Activated naive CD4-positive, alpha-beta T cell (primary cell): ENCODE measurements at places on chromosomes 5 and 9.

DNA sequence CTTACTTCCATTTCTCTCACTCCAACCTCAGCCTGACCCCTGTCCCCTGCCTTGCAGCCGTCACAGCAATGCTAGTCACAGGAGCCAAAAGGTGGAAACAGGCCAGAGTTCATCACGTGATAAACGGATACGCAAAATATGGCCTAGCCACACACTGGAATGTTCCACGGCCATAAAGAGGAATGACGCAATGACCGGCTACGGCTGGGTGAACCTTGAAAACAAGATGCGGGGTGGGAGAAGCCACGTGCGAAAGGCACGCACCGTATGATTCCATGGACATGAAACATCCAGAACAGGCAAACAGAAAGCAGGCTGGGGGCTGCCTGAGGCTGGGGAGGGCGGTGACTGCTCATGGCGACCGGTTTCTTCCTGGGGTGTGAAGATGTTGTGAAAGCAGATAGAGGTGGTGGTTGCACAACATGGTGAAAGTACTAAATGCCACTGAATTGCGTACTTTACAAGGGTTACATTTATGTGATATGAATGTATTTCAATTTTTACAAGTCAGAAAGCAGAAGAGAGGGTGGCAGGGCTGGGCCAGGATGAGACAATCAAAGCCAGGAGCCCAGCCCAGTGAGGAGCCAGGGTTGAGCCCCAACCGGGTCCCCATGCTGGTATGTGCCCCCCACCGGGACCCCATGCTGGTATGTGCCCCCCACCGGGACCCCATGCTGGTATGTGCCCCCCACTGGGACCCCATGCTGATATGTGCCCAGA is 117.8 kb upstream of the SARDH start:
- no peak for DNase-seq

DNA sequence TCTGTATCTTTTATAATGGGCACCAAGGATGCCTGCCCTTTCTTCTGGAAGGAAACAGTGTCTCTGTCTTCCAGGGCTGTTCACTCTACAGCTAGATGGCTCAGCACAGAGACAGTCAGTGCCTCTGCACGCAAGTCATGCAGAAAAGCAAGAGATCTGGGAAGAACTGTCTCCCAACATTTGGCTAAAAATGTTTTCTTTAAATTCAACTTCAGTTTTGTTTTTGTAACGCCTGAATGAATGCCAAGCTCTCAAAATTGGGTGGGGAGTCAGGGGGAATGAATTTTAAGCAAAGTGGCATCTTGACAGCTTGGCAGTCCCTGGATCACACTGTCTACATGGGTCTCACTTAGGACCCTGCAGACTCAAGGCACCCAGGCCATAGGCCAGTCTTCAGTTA is 12.6 kb downstream of the OLFML2A start:
- no peak for DNase-seq

- no peak for DNase-seq
Observed at GRCh38 chr9:35616681-35617459, 1.3 kb downstream of the CD72 start.

DNA sequence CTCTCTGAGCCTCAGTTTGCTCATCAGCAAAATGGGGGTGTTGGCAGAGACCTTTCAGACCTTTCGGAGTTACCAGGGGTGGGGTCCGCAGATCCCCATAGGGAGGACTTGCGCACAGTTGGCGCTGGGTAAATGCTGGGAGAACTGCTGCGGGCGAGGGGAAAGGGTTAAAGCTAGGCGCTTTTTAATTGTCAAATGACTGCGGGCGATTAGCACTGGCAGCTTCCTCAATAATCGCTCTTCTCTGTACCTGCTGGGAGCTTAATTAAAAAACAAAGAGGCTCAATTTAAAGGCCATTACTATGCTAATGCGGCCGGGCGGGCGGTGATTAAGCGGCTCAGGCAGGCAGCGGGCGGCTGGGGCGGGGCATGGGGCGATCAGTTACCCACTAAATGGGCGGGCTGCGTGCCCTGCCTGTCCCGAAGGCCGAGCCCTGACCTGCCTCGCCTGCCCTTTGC is 63.0 kb downstream of the LMX1B start:
- no peak for DNase-seq
